Esophagus muscularis mucosa (tissue), 4 donors: ENCODE measurements at places on chromosomes 6 and 20. TPM values are rescaled to one million over a fixed set of nuclear protein-coding genes. Genes with fewer than 3 reads are reported as not detected.
A peak's percentile ranks its signal among the peaks of the same experiment; 100 is the strongest.

DNA sequence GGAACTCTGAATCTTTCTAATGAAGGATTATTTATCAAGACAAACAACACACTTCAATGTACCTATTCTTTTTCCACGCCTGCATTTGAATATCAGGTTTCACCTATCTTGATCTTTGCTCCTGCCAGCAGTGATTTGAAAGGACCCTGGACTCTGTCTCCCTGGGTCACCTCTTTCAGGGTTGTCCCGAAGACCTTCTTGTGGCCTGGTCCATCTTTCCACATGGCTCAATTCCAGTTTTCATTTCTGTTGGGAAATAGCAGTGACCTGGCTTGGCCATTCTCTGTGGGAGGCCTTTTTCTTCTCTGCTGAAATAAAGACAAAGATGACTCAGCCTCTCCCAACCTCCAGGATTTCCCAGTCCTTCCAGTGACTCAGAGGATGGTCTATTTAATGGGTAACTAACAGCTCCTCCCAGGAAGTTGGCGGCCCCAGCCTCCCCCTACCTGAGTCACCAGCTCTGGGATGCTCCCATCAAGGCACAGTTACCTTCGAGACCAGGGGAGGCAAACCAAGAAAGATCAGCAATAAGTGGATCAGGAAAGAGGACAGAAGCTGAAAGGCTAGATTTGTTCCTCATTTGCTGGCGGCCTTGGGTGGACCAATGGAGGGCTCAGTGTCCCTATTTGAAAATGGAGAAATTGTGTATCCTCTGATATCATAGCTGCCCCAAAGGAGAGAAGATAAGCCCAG lies 120.2 kb upstream of the RNF24 start:
- no peaks in the 10 kb centered on the region for H3K36me3 ChIP-seq
- H3K27ac ChIP-seq: no peak overlapping the region
- no peak overlapping the region for H3K4me3 ChIP-seq
- H3K27me3 ChIP-seq: peaks cover 18% of the 10 kb centered on the region
- H3K4me1 ChIP-seq: no peaks in the 10 kb centered on the region
- no peak for DNase-seq

- peaks cover 20% of the 10 kb centered on the region for H3K4me1 ChIP-seq
- DNase-seq: no peak
- no peak overlapping the region for H3K27ac ChIP-seq
Measured at GRCh38 chr20:8526610-8527009, 394.5 kb downstream of the PLCB1 start.

GRCh38 chr6:150959166-150959565 lies 93.7 kb downstream of the MTHFD1L start:
- DNase-seq: no peak
- no peaks in the 10 kb centered on the region for H3K36me3 ChIP-seq
- no peak overlapping the region for H3K4me3 ChIP-seq
- H3K27ac ChIP-seq: no peak overlapping the region

DNA sequence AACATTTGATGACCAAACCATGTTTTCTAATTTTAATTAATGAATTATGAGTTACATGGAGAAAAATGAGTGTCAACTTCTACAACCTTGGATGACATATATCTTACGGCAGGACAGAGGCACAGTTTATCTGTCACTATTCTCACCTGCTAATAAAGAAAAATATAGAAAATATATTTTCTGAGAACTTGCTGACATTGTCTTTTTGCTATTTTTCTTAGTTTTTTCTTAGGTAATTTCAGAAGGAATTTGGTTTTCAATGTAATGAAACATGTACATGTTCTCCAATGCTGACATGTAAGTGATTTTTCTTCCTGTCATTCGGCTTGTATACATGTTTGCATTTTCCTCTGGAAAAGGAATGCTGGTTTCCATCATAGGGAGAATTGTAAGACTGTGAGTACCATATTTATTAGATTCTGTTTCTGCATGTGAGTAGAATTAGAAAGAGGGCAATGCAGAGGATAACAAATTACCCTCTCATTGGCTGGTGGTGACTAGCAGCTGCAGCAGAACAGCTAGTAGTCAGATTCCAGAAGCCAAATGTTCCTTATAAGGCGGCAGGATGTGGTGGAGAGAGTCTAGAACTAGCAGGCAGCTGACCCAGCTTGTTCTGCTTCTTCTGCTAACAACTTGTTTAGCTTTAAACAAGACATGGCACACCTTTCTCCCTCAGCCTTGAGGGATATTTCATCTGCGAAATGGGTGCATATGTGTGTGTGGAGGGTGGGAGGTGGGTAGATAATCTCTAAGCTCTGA lies 132.8 kb upstream of the SPACA1 start:
- no peak overlapping the region for H3K27ac ChIP-seq
- H3K36me3 ChIP-seq: no peaks in the 10 kb centered on the region
- H3K4me3 ChIP-seq: no peak overlapping the region

DNA sequence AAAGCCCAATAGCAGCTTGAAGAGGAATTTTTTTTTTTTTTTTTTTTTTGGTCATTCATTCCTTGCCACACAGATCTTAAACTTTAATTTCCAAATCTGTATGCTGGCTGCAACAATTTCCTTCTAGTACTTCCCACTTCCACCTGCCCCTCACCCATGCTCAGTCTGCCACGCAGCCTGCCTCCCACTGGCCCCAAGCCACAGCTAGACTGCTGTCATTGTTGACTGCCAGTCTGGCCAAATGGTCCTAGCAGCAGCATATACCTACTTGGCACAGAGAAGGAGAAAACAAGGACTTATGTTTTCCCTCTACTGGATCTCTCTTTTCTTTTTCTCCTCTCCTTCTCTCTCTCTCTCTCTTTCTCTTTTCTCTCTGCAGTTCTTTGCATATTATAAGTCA lies 118.3 kb upstream of the HEY2 start:
- no peak overlapping the region for H3K27ac ChIP-seq
- no peaks in the 10 kb centered on the region for H3K4me1 ChIP-seq
- H3K27me3 ChIP-seq: no peaks in the 10 kb centered on the region
- DNase-seq: no peak
- H3K4me3 ChIP-seq: no peak overlapping the region

DNA sequence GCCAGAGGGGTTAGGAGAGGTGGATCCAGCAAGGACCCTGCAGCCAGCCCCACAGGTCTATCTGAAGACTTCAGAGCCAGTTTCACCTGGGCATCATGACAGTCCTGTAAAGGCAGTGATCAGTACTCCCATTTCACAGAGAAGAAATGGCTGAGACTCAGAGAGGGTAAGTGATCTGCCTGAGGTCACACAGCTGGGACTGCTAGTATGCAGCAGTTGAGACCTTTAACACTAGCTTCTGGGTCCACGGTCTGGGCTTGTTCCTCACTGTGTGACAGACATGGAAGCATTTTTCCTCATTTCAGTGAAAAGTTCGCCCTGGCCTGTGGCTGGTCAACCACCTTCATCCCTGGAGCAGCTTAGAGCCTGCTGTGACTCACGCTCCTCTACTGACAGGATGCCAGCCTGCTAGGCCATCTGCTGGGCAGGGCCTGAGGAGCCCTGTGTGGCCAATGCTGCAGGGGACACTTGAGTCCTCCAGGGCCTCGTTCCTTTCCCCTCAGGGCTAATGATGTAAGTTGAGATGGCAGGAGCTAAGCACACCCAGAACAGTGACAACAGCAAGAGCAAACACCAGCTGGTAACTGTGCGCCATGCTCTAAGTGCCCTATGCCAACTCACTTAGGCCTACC lies 192.0 kb downstream of the LRFN2 start:
- no peaks in the 10 kb centered on the region for H3K36me3 ChIP-seq
- H3K4me3 ChIP-seq: no peak overlapping the region
- H3K27ac ChIP-seq: no peak overlapping the region
- peaks cover 11% of the 10 kb centered on the region for H3K4me1 ChIP-seq
- peak; percentile 83 for DNase-seq

DNA sequence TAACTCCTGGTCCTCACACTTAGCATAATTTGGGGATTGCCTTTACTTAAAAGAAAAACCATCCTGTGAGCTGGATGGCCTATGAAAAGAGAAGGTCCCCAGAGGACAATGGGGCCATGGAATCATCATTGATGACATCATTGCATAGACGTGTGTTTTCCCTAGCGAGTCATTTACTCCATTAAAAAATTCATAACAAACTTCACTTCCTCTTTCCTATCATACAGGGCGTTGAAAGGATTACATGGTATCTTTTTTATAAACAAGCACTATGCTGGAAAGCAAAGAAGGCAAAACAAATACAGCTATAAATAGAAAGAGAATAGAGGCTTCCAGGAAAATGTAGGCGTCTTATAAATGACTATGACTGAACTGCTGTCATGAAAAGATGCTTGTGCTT lies 11.3 kb upstream of the COL12A1 start:
- no peak overlapping the region for H3K4me3 ChIP-seq
- H3K36me3 ChIP-seq: no peaks in the 10 kb centered on the region
- H3K4me1 ChIP-seq: peaks cover 16% of the 10 kb centered on the region
- no peak overlapping the region for H3K27ac ChIP-seq
- no peaks in the 10 kb centered on the region for H3K27me3 ChIP-seq
- no peak for DNase-seq

DNA sequence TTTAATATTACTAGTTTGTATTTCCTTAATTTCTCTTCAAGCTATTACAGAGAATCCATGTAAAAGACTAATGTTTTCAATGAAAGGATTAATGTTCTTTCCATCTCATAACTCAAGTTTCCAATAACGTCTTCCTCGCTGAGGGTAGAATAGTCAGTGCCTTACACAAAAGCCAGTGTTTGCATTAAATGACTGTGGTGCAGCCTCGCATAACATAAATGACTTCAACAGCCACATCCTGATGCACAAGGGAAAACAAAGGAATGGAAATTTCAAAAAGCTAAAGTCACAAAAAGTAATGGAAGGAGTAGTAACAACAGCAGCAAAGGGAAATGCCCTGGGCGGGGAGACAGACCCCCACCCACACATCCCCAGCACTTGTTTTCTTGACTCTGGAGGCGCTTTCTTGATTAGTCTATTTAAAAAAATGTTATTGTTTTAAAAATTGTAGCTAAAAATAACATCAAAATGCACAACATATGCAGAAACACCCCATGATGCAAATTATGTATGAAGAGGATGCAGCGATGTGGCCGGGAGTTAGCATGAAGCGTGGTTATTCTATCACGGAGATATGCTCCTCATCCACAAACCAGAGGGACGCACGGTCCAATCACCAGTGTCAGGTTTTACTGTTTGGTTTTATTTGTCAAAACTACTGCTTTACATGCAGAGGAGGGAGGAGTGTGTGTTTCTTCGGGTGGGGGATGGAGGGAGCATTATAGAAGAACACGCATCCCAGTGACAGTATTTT lies 228.6 kb downstream of the GMPR start:
- H3K4me1 ChIP-seq: no peaks in the 10 kb centered on the region
- H3K27ac ChIP-seq: no peak overlapping the region
- no peaks in the 10 kb centered on the region for H3K36me3 ChIP-seq
- H3K4me3 ChIP-seq: no peak overlapping the region

DNA sequence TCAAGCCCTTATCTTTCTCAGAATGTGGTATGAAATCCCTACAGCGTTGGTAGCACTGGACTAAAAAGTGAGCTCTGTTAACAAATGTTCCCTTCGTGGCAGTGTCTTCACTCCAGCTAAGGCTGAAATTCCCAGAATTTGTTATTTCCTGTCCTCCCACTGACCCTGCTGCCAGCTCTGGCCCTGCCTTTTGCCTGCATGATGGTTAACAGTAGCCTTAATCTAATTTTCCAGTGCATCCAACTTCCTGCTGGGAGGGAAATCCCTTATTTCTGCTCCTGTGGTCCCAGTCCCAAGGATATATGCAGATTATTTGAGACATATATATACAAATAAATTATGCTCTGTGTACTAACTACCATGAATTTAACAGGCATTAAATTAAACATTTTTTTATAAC lies 157.2 kb upstream of the CARMIL1 start:
- H3K27ac ChIP-seq: peak overlapping the region; percentile 51
- no peaks in the 10 kb centered on the region for H3K27me3 ChIP-seq
- H3K4me3 ChIP-seq: no peak overlapping the region
- no peak for DNase-seq
- H3K4me1 ChIP-seq: peaks cover 6% of the 10 kb centered on the region
- H3K36me3 ChIP-seq: no peaks in the 10 kb centered on the region

- no peaks in the 10 kb centered on the region for H3K36me3 ChIP-seq
- peak overlapping the region; percentile 96 for H3K27ac ChIP-seq
- no peaks in the 10 kb centered on the region for H3K27me3 ChIP-seq
- peaks cover 23% of the 10 kb centered on the region for H3K4me1 ChIP-seq
Measured at GRCh38 chr20:33490934-33491656, 1.2 kb downstream of the CBFA2T2 start.

DNA sequence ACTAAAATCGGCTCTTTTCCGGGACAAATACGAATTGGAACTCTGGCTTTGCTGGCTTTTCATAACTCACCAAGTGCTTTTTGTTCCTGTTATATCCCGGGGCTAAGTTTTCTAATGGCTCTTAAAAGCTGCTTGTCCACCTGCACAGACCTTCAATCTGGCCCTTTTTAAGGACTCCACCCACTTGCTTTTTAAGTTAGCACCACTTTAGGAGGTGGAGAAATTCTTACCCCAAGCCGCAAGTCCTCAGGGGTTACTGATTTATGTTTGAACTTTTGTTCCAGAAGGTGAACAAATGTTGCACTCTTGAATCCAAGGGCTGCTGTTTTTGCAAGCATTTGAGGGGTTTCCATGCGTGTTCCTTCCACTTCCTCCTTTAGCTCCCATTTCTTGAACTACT lies 37.8 kb downstream of the FAM184A start:
- H3K36me3 ChIP-seq: no peaks in the 10 kb centered on the region
- no peak overlapping the region for H3K27ac ChIP-seq
- no peaks in the 10 kb centered on the region for H3K27me3 ChIP-seq
- no peak for DNase-seq
- peaks cover 12% of the 10 kb centered on the region for H3K4me1 ChIP-seq

- no peak overlapping the region for H3K27ac ChIP-seq
- no peak overlapping the region for H3K4me3 ChIP-seq
- H3K36me3 ChIP-seq: no peaks in the 10 kb centered on the region
- no peaks in the 10 kb centered on the region for H3K4me1 ChIP-seq
Measured at GRCh38 chr6:47407300-47408281, 70.0 kb upstream of the CD2AP start.

- H3K36me3 ChIP-seq: no peaks in the 10 kb centered on the region
- no peak for DNase-seq
- no peaks in the 10 kb centered on the region for H3K27me3 ChIP-seq
- H3K4me3 ChIP-seq: no peak overlapping the region
Measured at GRCh38 chr6:167660944-167661551, 165.7 kb upstream of the AFDN start.

- H3K27me3 ChIP-seq: no peaks in the 10 kb centered on the region
- H3K27ac ChIP-seq: no peak overlapping the region
- H3K4me3 ChIP-seq: no peak overlapping the region
- no peaks in the 10 kb centered on the region for H3K36me3 ChIP-seq
- H3K4me1 ChIP-seq: no peaks in the 10 kb centered on the region
Measured at GRCh38 chr20:31760519-31761240, 21.6 kb downstream of the TPX2 start.

The TBXT gene
- total RNA-seq: 0.17 TPM

The FAM120B gene
- 49.0 TPM for total RNA-seq

The MAS1 gene
- not detected for total RNA-seq

The POM121L2 gene
- not detected for total RNA-seq

The TMEM74B gene
- total RNA-seq: 2.1 TPM

The RSPO3 gene
- 32.0 TPM for total RNA-seq

The OVOL2 gene
- total RNA-seq: not detected

The PLCB4 gene
- total RNA-seq: 61.0 TPM

The CTCFL gene
- total RNA-seq: not detected

The DLL1 gene
- total RNA-seq: 7.1 TPM

The SYCP2L gene
- total RNA-seq: 0.13 TPM
